ENCODE measurements at places on chromosomes 12 and 14. TPM values are rescaled to one million over a fixed set of nuclear protein-coding genes. Genes with fewer than 3 reads are reported as not detected.

DNA sequence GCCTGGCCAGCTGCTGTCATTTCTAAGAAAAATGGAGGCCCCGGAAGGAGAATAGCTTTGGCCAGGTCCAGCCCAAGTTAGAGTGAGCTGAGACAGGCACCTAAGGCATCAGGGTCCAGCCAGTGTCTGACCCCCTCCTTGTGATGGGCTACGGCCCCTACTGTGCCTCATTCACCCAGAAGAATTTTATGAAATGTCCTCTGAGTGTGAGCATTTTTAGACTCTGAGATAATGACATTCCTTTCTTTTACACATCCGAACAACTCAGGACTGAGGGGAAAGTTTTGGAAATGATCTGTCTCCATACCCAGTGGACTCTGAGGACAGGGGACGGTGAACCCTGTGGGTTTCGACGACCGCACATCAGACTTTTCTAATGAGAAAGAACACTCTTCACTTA is 50.4 kb downstream of the SLC24A4 start:
- no peak for DNase-seq

DNA sequence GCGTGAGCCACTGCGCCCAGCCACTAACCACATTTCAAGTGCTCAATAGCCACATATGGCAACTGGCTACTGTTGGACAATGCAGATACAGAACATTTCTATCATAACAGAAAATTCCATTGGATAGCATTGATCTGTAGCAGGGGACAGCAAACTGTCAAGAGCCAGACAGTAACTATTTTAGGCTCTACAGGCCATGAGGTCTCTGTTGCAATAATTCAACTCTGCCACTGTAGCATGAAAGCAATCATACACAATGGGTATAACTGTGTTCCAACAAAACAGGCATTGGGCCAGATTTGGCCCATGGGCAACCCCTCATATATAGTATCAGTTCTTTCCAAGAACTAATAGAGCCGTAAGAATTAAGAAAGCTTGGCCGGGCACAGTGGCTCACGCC is 8.0 kb downstream of the CSRNP2 start:
- no peak for DNase-seq

GRCh38 chr14:59500732-59501131 is 16.4 kb downstream of the JKAMP start:
- no peak for DNase-seq

GRCh38 chr12:54394281-54394719 is 9.8 kb upstream of the ZNF385A start:
- DNase-seq = peak; percentile 80

DNA sequence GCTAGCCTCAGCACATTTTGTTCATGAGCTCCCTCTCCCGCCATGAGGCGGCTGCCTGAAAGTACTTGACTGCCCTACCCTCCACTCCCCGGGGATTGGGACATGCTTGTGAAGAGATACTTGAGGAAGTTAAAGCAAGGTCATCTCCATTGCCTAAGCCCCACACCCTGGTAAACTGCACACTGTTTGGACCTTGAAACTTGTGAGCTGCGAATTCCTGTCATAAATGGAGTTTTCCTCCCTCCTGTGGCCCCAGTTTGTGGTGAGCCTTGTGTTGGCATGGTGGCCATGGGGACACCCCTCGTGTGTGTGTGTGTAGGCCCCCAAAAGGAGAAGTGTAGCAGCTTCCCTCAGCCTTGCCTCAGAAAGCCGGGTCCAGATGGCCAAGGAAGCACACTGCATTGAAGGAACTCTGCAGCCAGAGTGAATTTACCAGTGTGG is 395.5 kb downstream of the ZFP36L1 start:
- no peak for DNase-seq

- DNase-seq = no peak
Measured at GRCh38 chr12:103884316-103884715, 43.3 kb upstream of the NT5DC3 start.

- DNase-seq = no peak
Measured at GRCh38 chr12:56836800-56837663, 73.9 kb downstream of the HSD17B6 start.

- DNase-seq = no peak
Measured at GRCh38 chr14:92930737-92931602, 8.0 kb downstream of the CHGA start.

DNA sequence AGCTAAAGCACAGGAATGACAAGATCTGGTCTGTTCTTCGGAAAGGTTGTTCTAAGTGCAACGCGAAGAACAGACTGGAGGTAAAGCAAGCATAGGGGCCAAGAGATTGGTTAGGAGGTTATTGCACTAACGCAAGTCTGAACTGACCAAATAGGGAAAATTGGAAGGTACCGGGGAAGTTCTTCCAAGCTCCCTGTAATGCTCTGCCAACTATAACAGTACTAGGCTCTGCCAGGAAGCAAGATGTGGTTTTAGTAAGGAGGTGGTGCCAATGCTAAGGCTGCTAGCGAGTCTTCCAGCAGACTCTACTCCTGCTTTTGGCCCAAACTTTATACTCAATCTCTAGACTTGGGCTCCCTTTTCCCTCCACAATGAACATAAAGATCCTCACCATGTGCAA is 138.6 kb downstream of the PAWR start:
- DNase-seq = no peak

DNA sequence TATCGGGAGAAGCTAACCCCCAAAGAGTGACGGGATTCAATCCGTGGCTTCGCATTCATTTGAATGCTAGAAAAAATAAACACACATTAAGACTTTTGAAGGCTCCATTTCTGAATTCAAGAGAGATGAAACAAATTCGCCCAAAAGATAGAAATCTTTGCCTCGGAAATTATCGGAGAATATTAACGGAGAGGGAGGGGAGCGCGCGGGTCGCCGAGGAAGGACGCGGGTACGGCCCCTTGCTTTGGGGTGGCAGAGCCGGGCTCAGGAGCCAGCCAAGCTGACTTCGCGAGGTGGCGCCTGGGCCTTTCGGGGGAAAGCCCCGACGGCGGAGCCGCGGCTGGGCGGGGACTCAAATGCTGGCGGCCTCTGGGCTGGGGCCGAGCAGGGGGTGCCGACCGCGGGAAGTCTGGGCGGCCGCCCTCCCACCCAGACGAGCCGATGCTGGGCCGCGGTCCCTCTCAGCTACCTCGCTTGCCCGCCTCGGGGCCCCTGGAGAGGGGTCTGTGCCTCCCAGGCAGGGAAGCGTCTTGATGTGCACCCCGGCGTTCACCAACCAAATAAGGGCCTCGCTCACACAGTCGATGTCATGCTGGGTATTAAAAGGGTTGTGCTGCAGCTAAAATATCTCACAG is 14.7 kb downstream of the NKX2-1 start:
- DNase-seq = peak; percentile 60

GRCh38 chr12:12349711-12350665 is at the start of gene MANSC1:
Gene MANSC1, minus strand, starts transcription at chr12:12350242. Its CDS starts 6,928 bp downstream, at chr12:12343314.
- DNase-seq = peak; percentile 71

- no peak for DNase-seq
Measured at GRCh38 chr14:23171222-23171975, 12.1 kb downstream of the SLC7A8 start.

GRCh38 chr14:104805941-104806624 is 5.2 kb downstream of the ZBTB42 start:
- DNase-seq = no peak

GRCh38 chr14:76305268-76305826 is 70.6 kb upstream of the ESRRB start:
- DNase-seq = no peak

GRCh38 chr14:69713209-69713781 is 53.6 kb upstream of the SRSF5 start:
- DNase-seq = peak; percentile 75

- DNase-seq = no peak
Measured at GRCh38 chr12:93839064-93839463, 161.9 kb downstream of the CRADD start.

GRCh38 chr12:85322715-85323114 is 42.7 kb downstream of the ALX1 start:
- DNase-seq = no peak

- no peak for DNase-seq
Measured at GRCh38 chr12:47817272-47818006, 2.3 kb downstream of the HDAC7 start.

- no peak for DNase-seq
Measured at GRCh38 chr14:50932592-50933495, 11.4 kb downstream of the PYGL start.

DNA sequence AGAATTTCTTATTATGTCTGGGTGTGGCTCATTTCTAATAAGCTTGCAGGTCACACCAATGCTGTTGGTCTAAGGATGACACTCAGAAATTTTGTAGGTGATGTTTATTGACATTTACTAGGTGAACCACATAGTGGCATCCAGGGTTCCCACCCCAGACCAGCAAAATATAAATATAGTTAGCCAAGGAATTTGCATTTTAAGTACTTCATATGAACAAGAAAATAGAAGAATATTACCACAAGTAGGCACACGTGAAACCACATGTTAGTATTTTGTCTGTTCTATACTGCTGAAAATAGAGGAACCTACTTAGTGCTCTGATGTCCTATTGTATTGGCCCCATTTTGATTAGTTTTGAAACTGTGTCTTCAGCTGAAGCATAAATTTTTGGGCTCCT is 71.1 kb downstream of the USP15 start:
- no peak for DNase-seq

Gene MYF5
- total RNA-seq = not detected

Gene RFLNA
- total RNA-seq = 11.3 TPM

Gene GPRC5D
- total RNA-seq = not detected

Gene TMEM63C
- 8.8 TPM for total RNA-seq

Gene POTEM
- not detected for total RNA-seq

Gene AMN
- total RNA-seq = 2.8 TPM

Gene MDGA2
- total RNA-seq = 4.9 TPM

Gene GDF11
- 20.7 TPM for total RNA-seq

Gene ITFG2
- total RNA-seq = 23.9 TPM

Gene LIN7A
- 8.6 TPM for total RNA-seq

Gene RNU7-1
- total RNA-seq = not detected
